GOT3 (cell line): ENCODE measurements at places on chromosomes 3 and 15.

- DNase-seq: no peak
Measured at GRCh38 chr3:182118066-182118465, 406.3 kb downstream of the SOX2 start.

DNA sequence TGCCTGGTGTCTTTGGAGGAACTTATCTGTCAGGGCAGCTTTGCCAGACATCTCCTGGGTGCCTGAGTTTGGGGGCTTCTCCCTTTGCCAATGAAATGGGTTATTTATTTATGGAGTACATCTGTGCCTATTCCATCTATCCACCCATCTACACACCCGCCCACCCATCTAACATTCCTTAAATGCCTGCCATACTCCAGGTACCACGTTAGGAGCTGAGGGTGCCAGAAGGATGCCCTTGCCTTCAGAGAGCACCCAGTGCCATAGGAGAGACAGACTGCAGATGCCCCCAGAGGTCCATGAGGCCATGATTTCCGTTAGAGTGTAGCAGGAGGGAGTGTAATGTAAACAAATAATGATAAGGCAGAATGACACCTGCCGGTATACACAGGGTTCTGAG is 21.8 kb upstream of the KIF23 start:
- DNase-seq: no peak

DNA sequence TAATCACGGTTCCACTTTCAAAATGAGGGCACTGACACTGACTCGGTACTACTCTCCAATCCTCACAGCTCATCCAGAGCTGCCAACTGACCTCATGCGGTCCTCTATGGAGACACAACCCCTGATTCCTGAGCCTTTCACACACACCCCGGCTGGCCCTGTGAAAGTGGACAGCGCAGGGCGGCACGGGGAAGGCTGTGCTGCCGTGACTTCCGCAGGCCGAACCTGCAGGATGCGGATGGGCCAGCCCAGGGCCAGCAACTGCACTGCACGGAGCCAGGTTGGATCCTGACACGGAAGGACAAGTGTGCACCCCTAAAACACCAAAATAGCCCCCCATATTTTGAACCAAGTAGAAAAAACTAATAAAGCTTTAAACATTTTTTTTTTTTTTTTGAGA is 41.0 kb downstream of the IQSEC1 start:
- no peak for DNase-seq

- DNase-seq: no peak
Measured at GRCh38 chr3:4680227-4680691, 187.1 kb downstream of the ITPR1 start.

GRCh38 chr3:76300746-76301145 is 515.4 kb upstream of the ZNF717 start:
- DNase-seq: no peak

GRCh38 chr3:149247929-149248691 is 26.5 kb upstream of the CP start:
- no peak for DNase-seq

DNA sequence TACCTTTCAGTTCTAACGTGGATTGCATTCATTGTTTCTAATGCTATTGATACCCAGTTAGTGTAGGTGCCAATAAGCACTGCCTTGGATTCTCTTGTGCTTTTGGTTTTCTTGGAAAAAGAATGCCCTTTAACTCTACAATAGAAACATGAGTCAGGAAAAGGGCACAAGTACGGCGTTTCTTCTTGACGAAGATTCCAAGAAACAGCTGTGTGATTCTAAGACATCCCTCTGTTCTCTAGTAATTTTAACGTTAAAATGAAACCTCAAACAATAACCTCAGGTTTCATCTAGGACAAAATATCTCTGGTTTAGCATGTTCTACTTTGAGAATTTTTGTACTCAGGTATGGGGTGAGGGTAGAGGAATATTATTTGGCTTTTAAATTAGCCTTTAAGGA is 540.5 kb upstream of the ATP11B start:
- DNase-seq: no peak

DNA sequence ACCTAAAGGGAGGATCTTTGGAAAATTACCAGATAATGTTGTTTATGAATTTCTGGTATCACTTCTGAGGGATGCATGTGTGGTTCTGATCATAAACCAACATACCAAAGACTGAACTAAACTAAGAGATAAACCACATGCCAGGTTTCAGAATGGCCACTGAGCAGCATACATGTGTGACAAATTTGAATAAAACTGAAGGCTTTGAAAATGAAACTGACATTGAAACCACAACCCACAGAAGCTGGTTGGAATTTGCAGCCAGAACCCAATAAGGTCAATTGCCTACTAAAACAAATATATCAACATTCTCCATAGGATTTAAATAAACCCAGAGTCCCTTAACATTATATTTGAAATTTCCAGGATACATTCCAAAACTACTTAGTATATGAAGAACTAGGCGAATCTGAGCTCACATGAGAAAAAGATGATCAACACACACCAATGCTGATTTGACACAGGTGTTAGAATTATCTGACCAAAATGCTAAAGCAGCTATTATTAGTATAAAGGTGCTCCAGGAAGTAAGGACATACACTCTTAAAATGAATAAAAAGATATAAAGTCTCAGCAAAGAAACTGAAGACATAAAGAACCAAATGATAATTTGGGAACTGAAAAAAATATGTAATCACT is 125.0 kb downstream of the ZNF280D start:
- DNase-seq: no peak

DNA sequence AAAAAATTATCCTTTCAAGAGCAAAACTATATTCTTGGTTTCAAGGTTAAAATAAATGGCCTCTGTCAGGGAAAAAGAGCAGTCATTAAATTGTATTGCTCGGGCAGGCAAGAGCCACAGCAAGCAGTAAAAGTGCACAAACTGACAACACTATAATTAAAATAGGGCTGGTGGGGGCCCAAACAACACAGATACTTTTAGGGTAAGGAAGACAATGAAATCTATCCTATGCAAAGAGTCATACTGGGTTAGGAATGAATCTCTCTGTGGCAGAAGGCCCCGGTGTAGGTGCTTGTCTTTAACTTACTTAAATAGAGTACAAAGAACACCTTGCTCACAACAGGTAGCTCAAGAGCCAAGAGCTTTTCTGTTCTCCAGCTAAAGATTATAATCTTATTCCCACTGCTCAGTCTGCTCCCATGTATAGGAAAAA is 94.7 kb downstream of the DLG1 start:
- DNase-seq: no peak

- DNase-seq: no peak
Measured at GRCh38 chr3:8767667-8768363, 1.6 kb downstream of the OXTR start.

DNA sequence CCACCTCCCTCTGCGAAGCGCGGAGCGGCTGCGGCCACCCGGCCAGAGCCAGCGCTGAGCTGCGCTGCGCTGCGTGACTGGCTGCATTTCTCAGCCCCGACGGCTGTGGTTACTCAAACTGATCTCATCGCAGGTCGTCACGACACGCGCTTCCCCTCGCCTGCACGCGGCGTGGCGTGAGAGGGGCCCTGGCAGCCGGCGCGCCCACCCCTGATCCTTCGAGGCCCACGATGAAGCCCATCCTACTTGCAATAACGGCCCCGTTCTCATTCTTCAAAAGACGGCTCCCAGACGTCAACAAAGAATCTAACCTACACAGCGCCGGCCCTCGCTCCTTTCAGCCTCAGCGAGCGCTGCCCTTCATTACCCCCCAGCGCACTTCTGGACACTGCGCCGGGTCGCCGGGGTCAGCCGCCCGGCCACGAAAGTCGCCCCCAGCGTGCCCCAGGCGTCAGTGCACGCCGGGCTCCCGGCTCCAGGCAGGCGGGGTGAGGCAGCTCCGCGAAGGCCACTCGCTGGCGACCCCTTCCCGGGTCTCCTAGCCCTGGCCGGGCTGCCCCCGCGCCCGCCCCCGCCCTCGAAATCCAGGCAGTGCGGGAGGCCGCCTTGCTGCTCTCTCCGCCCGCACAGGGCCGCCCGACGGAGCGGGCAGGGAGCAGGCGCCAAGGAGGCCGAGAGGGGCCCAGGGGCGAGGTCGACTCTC is 9.9 kb upstream of the LEKR1 start:
- no peak for DNase-seq

DNA sequence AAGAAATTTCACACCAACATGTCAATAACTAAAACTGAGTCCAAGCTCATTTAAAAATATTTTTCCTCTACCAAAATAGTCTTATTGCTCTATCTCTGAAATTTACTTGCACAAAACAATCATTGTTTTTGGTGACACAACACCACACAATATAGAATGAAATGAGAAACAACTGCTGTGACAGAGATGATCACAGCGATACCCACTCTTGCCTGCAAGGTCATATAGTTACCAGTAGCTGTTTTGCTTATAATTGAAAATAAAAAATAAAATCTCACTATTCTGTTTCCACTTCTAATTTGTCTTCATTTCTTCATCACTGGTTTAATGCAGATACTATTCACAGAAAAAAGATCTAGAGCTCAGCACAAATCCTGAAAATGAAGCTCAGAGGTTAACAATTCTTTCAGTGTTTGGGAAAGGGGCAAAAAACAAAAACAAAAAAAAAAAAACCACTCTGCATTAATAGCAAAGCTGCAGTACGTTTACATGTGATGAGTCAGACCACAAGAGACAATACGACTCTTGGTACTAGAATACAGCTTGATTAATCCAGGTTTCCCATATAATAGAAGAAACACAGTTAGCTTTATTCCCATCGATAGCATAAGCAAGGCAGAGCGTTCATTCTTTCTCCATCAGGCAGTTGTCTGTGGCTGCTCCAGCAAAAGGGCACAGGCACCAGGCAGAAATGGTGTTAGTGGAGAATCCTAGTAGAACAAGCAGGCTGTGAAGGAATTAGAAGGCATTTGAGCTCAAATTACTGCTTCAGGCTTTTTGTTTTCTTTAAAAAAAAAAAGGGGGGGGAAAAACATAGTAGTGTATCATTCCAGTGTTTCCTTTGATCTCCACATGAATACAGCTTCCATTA is 773 bp downstream of the ANKRD28 start:
- no peak for DNase-seq

- DNase-seq: no peak
Measured at GRCh38 chr15:64501396-64501715, 41.0 kb downstream of the ZNF609 start.

- DNase-seq: no peak
Measured at GRCh38 chr15:42494998-42495360, 455 bp upstream of the SNAP23 start.

DNA sequence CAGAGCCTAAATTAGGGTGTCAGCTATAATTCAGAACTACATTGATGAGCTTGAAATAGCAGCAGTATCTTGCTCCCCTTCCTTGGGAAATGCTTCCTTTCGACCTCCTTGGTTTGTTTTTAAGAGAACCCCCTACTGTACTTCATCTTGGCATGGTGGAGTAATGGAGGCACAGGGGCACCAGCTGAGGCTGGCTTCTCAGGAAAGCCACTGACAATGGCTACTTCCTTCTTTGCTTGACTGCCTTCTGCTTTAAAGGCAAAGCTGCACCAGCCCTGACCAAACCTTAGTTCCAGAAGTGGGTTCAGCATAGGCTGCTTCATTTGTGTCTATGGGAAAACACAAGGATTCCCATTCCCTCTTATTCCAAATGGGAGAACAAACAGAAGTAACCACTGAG is 1.5 kb upstream of the FBXL22 start:
- DNase-seq: no peak

- DNase-seq: no peak
Measured at GRCh38 chr3:108602249-108602934, 12.9 kb downstream of the DZIP3 start.

GRCh38 chr15:101090428-101090790 is 161.4 kb downstream of the CHSY1 start:
- DNase-seq: no peak

DNA sequence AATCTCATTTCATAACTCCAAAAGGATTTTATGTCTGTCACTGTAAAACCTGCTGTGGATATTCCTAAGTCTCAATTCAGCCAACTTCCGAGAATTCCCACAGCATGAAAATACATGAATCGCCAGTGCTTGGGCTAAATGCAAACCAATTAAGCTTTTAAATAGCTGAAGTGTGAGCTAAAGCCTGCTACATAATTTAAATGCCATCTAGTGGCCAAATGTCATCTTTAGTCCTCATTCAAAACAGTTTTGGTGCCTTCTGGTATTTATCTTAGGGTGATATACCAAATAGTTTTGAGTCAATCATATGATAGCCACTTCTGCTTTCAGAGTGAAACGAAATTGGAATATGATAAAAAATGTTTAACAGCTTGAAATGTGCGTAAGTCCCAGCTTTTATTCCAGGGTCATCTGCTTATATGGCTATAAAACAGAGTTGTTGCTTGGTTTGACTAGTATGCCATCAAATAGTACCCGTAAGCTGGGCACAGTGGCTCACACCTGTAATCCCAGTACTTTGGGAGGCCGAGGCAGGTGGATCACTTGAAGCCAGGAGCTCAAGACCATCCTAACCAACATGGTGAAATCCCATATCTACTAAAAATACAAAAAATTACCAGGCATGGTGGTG is 41.8 kb upstream of the CCNL1 start:
- DNase-seq: no peak

DNA sequence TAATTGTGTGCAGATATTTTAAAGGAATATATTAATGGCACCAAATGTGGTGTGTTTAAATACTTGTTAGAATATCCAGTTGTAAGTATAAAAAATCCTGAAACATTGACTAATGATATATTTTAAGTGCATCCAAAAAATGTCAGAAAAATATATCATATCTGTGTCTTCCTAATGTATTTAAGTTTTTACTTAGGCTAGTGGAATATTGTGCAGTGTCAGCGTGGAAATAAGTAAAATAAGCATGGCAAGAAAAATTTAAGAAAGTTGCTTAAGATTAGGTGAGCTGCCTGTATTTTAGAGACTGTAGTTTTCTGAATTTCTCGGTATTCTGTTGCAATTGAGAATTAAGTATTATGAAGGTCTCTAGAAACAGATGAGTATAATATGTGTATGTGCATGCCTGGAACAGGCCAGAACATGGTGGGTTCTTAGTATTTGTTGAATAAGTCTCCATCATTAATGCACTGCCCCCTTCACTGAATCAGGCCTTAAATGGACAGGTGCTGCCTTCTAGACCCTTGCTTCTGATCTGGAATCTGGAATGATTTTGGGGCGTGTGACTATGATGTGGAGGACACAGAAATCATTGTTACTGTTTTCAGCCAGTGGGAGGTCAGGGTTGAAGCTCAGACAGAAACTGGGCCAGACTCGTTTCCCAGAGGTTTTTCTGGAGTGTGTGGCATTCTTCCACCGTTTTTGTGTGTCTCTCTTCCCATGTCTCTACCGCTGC is 86.1 kb downstream of the TRAK1 start:
- no peak for DNase-seq

GRCh38 chr3:51734572-51734907 is 27.7 kb downstream of the GRM2 start:
- DNase-seq: no peak

- no peak for DNase-seq
Measured at GRCh38 chr15:54594115-54594514, 602.6 kb downstream of the RSL24D1 start.
